Urothelium cell line (cell line): ENCODE measurements at places on chromosomes 4 and X.

- DNase-seq, result no peak
These were observed 221.2 kb upstream of the MID1 start for GRCh38 chrX:10841579-10841978.

DNA sequence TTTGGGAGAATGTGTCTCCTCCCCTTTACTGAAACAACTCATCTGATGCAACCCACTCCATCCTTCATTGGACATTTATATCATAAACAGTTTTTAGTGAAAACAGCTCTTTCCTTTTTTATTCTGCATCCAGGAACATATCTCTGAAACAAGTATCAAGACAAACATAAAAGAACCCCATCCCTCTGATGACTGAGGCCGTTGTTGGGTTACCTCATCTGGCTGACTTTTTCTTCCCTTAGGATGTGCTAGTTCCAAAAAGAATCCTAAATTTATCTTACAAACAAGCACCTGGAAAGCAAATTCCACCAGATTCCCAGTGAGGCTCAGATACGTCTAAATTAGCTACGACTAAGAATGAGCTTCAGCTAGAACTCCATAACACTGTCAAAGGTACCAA, 483.7 kb upstream of the INTU start:
- DNase-seq, result no peak

DNA sequence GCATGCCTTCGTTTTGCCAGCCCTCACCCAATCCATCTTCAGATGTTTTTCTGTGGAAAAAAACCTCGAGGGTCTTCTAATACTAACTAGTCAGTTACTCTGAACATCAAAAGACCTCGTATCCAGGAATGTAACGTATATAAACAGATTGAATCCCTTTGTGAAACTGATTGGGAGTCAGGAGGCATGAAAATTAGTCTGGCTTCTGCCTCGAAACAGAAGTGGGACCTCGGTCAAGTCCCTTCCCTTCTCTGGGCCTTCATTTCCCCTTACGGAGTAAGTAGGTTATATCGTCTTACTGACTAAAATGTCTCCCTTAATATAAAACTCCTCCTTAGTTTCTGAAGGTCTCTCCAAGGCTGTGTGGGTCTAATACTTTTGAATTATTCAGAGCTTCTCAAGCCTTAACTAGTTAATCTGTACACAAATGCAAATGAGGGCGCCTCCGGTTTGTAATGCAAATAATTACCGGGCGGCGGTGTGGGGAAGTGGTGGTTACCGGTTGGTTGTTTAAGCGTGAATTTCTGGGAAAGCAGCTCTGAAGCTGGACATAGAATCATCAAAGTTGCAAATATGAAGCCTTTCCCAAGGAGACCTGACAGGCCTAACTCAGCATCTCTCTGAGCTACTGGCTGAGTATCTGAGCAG, 11.4 kb upstream of the NKRF start:
- DNase-seq, result no peak

- no peak for DNase-seq
These were observed 77.8 kb downstream of the KLHL13 start for GRCh38 chrX:118038614-118039365.

DNA sequence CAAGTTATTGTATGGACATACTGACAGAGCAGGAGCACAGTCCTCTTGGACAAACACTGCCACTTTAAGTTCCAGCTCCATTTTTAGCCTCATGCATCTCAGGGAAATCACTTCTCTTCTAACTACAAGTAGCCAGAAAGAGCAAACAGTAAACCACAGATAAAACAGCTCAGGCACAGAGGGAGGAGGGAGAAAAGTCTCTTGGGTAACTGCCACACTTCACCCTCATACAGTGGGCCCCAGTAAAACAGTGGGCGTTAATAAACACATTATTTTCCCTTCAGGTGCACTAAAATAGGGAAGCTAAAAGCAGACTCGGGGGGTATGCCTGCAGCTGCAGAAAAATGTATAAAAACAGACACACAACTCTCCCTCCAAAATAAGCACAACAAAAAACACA, 21.6 kb downstream of the CD38 start:
- DNase-seq, result no peak

DNA sequence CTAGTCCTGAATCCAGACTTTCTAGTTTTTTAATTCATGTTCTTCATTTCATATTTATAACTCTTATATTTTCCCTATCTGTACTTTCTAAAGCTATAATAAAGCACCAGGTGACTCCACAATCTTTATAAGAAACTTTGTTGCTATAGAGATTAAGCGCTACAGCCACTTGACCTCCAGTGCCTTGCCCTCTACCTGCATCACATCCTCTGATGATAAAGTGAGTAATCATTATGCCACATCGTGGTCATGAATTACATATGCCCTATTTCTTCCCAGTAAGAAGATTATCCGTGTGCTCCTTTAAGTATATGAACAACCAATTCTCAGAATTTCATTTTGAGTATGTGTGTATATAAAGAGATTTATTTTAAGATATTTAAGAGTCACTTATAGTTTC, 6.8 kb upstream of the DYNLT3 start:
- DNase-seq, result no peak

DNA sequence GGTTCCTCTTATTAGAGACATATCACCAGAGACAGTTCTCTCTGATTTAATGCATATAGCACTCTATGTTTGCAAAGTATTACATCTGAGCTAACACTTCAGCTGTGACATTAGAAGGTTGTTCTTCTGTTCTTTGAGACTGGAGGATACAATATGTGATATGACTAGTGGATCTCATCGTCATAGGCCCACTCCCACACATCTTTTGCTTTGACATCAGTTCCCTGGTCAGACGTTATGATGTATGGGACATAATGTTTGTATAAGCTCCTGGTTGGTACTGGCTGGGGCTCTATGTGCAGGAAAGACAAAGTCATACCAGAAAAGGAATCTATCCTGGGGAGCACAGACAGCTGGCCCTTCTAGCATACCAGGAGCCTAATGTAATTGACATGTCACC, 57.7 kb upstream of the MAML3 start:
- no peak for DNase-seq

DNA sequence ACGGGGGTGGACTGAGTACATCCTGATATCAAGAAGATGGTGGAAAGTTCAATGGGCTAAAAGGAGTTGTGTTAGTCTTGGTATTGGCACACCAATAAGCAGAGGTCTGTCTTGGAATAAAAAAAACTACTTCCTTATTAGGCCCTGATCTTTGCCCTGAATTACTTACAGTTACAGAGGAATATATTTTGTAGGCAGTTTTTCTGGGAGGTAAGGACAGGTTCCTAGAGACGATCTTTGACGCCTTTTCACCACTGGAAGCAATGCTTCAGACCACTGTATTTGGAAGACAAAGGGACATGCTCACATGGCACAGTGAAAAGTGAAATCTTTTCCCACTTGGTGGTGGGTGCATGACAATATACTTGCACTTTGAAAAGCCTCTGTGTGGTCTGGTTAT, 618 bp upstream of the XK start:
- no peak for DNase-seq

GRCh38 chr4:118388606-118389005, 35.8 kb upstream of the PRSS12 start:
- no peak for DNase-seq

DNA sequence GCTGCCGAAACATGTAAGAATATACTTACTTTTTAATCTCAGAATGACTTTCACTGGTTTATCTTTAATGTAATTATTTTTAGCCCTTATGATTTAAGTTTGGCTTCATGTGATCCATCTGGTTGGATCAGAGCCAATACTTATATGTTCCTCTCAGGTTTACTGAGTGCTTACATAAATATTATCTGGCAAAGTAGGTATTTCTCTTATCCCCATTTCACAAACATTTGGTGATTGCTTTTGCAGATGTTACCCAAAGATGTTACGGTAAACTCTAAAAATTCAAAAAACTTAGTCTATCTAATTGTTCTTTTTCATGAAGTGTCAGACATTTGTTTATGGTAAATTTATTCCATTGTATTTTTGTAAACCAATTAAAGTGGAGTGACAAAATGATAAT, 115.0 kb upstream of the TLL1 start:
- no peak for DNase-seq

GRCh38 chrX:111661241-111661640, 19.7 kb upstream of the ALG13 start:
- DNase-seq, result no peak

GRCh38 chr4:83558059-83558653, 22.2 kb downstream of the GPAT3 start:
- no peak for DNase-seq

- DNase-seq, result no peak
These were observed 94.6 kb downstream of the PPP3CA start for GRCh38 chr4:101252721-101253120.
